ENCODE measurements at places on chromosomes 4 and X. TPM values are rescaled to one million over a fixed set of nuclear protein-coding genes. Genes with fewer than 3 reads are reported as not detected.

IL9R gene
- not detected for polyA plus RNA-seq

SMIM10 gene
- polyA plus RNA-seq = 12.7 TPM

OPN1MW3 gene
- not detected for polyA plus RNA-seq

SLITRK4 gene
- polyA plus RNA-seq = 5.2 TPM

EREG gene
- not detected for polyA plus RNA-seq

IQCM gene
- polyA plus RNA-seq = not detected

RADX gene
- 2.0 TPM for polyA plus RNA-seq

CLIC2 gene
- polyA plus RNA-seq = 3.6 TPM

ADD1 gene
- polyA plus RNA-seq = 163 TPM

COL4A5 gene
- 14.6 TPM for polyA plus RNA-seq

TCEANC gene
- 4.3 TPM for polyA plus RNA-seq

DNA sequence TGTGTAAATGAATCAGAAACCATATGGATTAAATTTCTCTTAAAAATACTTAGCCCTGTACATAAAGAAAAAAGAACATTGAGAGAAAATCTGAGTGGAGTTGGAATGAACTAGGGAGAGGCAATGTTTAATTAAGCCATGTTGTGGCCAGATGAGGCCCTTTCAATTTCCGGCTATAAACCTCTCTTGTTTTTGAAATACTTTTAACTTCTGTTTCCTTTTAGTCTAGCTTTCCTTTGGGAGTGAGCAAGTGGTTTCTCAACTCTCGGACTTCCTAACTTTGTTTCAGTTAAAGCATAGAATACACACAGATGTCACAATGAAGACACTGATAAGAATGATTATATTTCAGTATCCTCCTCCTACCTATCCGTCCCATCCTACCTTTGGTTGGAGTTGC lies 197.2 kb downstream of the ARHGAP24 start:
- no peak for DNase-seq

DNA sequence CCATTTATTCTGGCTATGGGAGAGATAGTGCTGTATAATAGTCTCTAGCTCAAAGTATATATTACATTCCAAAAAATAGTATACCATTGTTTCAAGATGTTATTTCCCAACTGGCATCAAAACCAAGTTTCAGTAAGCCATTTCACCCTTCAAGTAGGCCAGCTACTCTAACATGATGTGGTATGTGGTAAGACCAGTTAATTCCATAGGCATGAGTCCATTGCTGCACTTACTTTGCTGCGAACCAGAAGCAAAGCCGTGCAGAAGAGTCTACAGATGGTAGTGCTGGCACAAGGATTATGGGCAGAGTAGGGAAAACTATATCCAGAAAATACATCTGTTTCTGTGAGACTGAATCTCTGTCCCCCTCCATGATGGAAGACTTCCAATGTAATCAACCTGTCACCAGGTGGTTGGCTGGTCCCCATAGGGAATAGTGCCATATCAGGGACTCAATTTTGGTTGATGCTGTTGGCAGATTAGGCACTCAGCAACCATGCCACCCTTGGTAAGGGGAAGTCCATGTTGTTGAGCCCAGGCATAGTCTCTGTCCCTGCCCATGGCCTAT lies 49.8 kb upstream of the HSD17B10 start:
- no peak for DNase-seq

DNA sequence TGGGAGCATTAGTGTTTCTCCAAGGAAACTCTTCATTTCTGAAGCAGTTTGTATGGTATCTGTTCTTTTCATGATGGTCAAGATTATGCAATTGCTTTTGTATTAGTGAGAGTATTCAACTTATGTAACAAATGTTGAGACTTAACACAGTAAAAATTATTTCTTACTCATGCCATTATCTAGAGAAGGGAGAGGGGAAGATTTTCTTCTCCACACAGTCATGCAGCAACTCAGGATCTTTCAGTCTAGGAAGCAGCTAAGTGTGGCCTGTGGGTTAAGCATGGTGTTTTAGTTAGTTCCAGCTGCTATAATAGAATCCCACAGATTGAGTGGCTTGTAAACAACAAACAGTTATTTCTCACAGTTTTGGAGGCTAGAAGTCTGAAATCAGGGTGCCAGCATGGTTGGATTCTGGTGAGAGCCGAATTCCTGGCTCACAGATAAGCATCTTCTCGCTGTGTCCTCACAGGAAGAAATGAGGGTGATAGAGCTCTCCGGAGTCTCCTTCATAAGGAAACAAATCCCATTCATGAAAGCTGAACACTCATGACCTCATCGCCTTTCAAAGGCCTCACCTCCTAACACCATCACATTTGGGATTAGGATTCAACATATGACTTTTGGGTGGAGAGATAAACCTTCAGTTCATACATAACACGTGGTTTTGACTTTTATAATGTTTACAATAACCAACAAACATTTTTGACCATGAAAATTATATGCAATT lies 101.2 kb downstream of the FRMPD4 start:
- no peak for DNase-seq

DNA sequence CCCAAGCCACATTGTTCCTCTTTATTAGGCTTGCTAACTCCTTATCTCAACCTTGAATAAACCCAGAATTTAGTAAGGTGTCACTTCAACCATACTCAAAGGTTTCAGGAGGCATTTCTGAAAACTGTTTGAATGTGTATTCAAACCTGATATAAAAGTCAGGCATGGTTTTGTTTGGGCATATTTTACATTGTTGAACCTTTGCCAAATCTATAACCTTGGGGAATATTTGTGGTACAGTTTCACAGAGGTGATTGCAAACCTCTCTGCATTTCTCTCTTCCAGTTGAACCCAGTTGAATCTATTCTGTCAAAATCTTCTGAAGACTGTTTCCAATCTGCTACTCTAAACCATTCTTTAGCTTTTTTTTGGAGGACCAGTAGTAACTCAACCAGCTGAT lies 409.0 kb downstream of the TECRL start:
- no peak for DNase-seq

GRCh38 chr4:141016117-141016798 lies 117.0 kb downstream of the RNF150 start:
- DNase-seq = no peak

- DNase-seq = no peak
These were observed 127.4 kb upstream of the SFRP2 start for GRCh38 chr4:153916273-153916755.

GRCh38 chrX:132207996-132208395 lies 11.3 kb downstream of the RAP2C start:
- no peak for DNase-seq

GRCh38 chr4:158949099-158949498 lies 153.8 kb upstream of the RAPGEF2 start:
- DNase-seq = no peak

GRCh38 chr4:8547108-8547911 lies 32.9 kb upstream of the GPR78 start:
- no peak for DNase-seq

DNA sequence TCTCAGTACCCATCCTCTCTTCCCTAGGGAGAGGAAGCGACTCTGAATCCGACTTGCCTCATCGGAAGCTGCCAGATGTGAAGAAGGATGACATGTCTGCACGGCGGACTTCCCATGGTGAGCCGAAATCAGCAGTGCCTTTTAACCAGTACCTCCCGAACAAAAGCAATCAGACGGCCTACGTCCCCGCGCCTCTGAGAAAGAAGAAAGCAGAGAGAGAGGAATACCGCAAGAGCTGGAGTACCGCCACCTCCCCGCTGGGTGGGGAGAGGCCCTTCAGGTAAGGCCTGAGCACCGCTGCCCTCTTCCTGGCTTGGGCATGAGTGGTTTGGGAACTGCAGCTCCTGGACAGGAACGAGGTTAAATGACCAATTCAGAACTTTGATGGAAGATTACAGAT lies 81.2 kb downstream of the LIMCH1 start:
- DNase-seq = no peak

DNA sequence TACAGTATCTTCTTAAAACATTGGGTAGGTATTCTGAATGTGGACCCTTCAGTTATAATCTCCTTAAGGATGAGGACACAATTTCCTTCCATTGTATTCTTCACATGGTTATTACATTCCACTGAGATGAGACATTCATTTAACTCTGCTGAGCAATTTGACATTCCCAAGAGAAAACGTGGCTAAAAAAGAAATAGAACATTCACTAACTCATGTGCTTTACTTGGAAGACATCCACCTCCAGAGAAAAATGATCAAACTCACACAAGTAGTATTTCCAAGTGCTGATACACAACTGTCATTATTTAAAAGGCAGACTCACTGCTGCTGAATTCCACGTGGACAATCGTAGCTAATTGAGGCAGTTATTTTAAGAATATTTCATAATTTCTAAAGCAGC lies 227.9 kb upstream of the ANKRD50 start:
- peak; percentile 77 for DNase-seq

- DNase-seq = no peak
These were observed 17.6 kb upstream of the PRPS1 start for GRCh38 chrX:107610667-107611066.

- DNase-seq = no peak
These were observed 155.2 kb upstream of the GALNT7 start for GRCh38 chr4:173013232-173013930.

- no peak for DNase-seq
These were observed 177.5 kb downstream of the ENOX2 start for GRCh38 chrX:130725519-130725918.

DNA sequence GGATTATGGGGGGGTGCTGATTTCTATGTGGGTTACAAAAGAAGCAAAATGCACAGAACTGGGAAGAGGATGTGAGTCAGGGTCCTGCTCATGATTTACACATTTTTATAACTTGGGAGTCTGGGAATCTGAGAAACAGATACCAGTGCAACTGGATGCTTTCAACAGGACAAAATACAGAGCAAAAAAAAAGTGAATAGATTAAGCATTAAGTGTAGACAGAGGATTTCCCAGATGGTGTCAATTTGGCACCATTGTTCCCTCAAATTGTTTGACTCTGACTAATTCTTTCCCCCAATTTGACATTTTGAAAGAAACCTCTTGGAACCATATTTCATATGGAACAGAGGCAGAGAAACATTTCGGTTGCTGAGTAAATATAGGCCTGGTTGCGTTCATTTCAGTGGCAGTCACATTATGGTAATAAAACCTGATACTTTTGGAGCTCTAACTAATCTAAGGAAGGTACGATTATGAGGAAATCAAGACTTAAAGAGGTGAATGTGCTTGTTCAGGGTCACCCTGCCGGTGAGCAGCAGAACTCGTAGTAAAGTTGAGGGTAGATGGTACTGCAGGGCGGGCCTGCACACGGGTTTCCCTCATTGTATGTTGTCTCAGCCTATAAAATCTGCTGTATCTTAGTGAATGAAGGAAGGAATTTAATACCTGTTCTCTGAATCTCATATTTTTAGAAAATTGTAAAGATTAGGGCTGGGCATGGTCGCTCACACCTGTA lies 18.7 kb upstream of the CDKL5 start:
- DNase-seq = no peak

- no peak for DNase-seq
These were observed 98.6 kb upstream of the LRPAP1 start for GRCh38 chr4:3630598-3631543.

- no peak for DNase-seq
These were observed 34.6 kb downstream of the FAM9C start for GRCh38 chrX:13009844-13010243.

DNA sequence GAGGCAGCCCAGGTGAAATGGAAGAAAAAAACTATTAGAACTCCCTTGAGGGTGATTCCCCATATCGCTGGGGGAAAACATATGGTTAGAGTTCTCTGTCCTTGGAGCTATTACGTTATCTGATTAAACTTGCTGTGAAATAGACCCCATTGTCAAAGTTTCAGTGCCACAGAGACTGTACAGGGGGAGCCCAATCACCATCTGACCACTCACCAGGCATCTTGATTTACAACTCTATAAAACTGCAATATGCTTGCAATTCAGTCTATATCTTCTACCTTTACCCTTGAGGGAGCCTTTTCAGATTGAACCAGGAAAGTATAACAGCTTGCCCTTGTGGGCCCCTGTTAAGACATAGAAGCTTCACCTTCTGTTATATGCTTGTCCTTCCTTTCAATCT lies 18.2 kb downstream of the TMEM255A start:
- no peak for DNase-seq

DNA sequence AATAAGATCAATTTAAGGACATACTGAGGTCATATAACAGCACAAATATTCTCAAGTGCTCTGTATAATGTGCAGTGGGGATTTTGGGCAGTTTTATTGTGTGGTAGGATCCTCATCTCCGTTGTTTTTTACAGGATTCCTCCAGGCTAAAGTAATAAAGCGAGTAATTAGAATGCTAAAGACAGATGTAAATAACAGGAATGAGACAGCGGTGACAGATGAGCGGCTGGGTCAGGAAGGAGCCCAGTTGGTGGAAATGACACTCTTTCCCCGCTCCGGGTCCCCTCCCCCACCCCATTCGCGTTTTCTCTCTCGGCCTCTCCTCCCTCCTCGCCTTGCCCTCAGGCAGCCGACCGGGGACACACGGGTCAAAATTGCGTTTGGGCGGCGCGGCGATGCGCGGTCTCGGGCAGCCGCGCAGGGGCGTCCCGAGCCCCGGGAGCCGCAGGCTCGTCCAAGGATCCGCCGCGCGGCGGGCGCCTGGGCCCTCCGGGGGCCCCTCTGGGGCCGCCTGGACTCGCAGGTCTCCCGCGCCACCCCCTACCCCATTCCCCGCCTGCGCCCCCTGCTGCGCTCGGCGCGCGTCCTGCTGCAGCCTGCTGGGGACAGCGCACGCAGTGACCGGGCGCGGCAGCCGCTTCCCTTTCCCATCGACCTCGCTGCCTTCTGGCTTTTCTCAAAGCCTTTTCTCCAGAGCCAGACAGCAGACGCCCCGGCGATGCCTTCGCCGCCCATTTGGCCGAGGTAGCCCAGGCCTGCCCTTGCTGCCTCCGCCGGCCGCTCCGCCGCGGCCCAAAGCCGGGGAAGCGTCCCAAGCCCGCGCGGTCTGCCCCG lies 16.2 kb downstream of the POU4F2 start:
- DNase-seq = no peak

DNA sequence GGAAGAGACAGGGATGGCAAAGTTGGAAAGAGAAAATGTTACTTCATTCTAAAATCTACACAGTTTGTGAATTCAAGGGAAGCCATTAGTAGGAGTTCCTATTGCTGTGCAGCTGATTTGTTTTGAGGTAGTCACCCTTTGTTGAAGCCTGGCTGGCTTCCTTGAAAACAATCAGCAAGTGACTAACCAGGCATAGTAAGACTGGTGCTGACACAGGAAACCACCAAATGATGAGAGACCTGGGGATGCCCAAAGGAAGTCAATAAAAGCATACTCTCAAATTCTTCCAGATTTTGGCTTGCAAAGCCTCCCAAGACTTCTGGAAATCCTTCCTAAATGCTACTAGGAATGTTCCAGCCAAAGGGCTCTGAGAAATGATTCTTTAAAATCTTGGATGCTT lies 23.9 kb upstream of the PRDM8 start:
- DNase-seq = no peak

GRCh38 chrX:149650162-149650561 lies 18.6 kb upstream of the TMEM185A start:
- no peak for DNase-seq

GRCh38 chr4:24303926-24304325 lies 280.4 kb downstream of the DHX15 start:
- no peak for DNase-seq

GRCh38 chr4:59570860-59571476 lies 1629.2 kb upstream of the ADGRL3 start:
- DNase-seq = peak; percentile 13

DNA sequence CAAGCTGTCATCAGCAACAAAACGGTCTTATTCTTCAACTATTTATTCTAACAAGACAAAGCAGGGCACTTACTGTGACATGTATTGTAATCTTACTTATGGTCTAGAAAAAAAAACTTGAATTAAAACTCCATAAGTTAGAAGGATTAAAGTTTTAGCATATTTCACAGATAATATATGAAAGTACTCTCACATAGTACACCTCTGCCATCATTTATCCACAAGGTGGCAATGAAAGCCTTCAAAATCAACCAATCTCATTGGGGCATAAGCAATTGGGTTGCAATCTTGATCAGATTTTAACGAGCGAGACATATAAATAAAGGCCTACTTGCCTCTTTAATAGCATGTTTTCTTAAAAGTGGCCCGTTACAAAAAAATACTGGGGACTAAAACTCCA lies 1382.9 kb downstream of the FAM133A start:
- DNase-seq = no peak

Data from forelimb muscle (tissue), 1 donor.